ENCODE measurements at places on chromosomes 16 and 17.
A peak's percentile ranks its signal among the peaks of the same experiment; 100 is the strongest.

DNA sequence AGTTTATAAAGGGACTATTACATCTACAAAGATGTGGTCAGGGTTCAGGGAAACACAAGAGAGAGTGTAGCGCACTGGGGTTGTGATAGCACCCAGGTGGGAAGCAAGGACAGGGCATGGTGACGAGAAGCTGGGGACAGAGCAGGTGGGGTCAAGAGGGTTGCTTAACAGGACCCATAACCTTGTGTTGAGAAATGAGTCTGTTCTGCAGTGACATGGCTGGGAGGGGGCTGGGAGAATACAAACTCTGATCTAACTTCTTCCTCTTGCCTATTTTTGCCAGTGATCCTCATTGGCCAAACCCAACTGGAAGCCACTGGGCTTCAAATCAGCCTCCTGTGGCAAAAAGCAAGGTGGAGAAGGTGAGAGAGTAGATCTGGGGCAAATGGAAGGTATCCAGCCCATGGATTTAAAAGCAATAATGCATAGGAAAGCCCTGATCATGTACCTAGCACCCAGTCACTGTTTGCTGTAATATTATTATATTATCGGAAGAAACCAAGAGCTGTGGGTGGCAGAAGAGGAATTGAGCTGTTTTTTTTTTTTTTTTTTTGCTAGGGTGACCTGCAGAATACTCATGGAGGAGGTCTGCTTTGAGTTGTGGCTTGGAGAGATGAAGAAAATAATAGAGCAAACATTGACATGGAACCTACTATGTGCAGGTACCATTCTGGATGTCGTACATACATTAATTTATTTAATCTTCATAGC is 76.9 kb upstream of the ZFHX3 start:
- DNase-seq, result no peak

- no peak for DNase-seq
Observed at GRCh38 chr16:49345829-49346228, 27.8 kb upstream of the C16orf78 start.

DNA sequence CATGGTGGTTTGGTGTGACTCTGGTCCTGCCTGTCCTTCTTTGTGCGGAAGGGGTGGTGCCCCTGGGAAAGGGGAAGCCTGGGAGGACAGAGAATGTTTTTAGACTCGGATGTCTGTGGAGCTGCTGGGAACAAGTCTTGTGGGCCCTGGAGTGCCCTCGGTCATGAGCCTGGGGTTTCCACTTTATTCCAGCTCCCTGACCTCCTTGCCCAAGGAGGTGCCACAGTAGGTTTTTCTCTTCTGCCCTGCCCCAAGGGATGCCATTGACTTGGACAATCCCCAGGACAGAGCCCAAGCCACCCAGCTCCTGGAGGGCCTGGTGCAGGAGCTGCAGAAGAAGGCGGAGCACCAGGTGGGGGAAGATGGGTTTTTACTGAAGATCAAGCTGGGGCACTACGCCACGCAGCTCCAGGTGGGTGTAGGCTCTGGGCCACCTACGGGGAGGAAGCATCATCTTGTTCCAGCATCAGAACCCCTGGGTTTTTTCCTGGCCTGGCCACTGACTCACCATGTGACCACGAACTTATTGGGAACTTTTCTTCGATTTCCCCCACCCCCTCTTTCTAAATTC is 1.4 kb downstream of the STAT5A start:
- DNase-seq, result no peak

- DNase-seq, result no peak
Observed at GRCh38 chr17:47676510-47677165, 17.3 kb upstream of the TBKBP1 start.

DNA sequence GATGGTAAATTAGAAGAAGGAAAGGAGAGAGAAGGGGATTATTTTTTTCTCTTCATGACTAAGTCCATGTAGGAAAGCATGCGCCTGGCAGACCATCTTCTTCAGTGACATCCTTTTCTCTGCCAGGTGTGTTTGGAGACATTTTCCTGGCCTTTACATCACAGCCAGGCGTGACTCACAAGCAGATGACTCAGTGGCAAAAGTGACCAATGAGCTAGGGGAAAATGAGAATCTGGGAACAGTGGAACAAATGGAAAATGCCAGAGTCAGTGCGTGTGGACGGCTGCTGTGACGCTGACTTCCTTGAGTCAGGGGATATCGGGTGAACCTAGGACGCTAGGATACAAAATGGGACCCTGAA is 9.4 kb downstream of the KIAA0513 start:
- no peak for DNase-seq

DNA sequence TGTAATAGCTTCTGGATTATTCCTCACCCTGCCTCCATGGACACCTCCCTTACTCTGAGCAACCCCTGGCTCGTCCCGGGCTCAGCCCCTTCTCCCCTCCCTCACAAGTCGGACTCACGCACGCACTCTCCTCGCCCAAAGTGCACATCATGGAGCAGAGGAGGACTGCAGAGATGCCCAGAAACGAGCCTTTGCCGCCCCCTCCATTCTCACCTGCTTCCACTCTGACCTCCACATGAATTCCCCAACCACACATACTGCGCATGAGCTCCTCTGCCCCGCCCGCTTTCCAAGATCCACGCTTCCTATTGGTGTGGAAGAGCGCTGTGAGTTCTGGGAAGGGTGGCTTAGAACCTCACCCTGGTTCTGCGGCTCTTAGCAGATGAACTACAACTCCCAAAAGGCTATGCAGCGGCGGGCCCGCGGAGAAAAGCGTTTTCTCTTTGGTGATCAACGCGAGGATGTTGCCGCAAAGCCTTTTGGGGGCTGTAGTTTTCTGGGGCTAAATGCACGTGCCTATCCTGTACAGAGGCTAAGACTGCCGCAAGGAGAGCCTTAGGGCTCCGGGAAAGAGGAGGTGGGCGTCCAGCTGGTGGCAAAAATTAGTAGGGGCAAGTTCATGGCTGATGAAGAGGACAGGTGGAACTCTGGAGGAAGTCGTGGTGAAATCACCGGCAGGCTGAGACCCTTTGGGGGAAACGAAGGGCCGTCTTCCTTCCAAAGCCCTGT is at the start of gene PHB1:
TSS of gene PHB1 (minus strand) at position 261 of the 729 bp plus-strand sequence. CDS start 1,618 bp downstream, outside the sequence.
- DNase-seq, result peak; percentile 98

GRCh38 chr17:45435481-45435880 is 2.8 kb upstream of the ARHGAP27 start:
- DNase-seq, result no peak

- no peak for DNase-seq
Observed at GRCh38 chr17:8041249-8041928, 2.5 kb downstream of the ALOX15B start.

DNA sequence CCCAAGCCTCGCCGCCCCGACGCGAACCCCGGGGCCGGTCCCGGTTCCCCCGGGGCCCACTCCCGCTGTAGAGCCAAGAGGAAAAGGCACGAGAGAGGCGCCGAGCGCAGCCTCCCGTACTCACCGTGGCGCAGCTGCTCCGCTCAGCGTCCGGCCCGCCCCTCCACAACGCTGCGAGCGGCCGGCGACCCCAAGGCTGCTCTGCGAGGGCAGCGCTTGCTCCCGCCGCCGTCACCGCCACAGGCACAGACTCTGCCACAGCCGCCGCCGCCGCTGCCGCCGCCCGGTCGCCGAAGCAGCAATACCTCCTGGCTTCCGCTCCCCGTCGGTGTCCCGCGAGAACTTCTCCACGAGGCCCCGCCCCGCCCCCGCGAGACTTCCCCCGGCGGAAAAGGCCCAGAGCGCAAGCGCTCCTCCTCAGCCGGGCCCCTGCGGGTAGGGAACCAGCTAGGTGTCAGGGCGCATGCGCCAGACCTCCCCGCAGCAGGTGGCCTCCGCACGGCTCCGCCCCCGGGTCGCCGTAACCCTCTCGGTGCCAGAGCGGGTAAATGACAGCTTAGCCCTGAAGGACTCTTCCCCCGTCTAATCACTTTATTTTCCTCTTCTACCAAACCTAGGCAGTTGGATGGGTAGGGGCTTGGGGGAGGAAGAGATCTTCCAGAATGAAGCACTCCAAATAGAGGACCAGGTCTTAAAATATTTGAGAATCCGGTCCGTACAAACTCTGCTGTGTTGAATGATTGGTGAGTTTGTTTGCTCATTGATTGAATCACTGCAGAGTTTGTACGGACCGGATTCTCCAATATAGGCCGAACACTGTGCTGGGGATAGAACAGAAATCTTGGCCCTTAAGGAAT is at the start of gene GRB2:
TSS of gene GRB2 (minus strand) at position 314 of the 857 bp plus-strand sequence. CDS start 12,050 bp downstream, outside the sequence.
- DNase-seq, result peak; percentile 96

GRCh38 chr17:64145375-64145750 is 15.4 kb upstream of the ERN1 start:
- no peak for DNase-seq

- peak; percentile 69 for DNase-seq
Observed at GRCh38 chr17:79670537-79671084, 59.8 kb upstream of the RBFOX3 start.

DNA sequence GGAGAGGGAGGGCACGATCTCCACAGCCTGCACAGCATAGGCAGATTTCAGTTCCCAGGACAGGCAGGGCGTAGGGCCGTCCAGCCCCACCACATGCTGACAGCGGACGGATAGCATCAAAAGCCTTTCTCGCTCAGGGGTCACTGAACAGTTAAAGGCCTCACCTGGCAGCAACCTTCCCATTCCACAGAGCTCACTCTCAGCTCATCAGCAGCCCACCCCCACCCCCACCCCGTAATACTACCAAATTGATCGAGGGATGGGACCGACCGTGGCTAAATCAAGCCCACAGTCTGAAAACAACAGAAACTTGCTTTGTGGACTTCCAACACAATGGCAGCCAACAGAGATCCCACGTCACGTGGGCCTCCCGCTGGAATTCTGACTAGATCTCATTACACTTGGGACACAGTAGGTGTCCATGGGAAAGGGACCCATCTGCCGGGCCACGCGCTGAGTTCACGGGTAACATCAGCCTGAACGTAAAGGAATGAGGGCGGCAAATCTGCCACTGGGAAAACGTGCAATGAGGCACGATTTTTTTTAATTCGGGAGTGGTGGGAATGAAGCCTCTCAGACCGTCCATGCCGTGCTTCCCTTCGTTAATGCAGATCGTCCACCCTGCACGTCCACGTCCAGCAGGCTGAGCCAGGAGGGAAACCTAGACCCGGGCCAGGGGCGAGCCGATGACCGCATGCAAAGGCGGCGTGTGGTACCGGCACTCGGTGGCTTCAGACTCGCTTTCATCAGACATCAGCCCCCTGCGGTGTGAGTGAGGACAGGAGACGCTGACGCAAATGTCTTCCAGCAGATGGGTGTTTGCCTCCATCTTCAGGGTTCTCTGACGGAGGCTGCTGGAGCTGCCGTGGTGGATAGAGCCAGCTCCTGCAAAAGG is 92.1 kb downstream of the TBC1D16 start:
- no peak for DNase-seq

- DNase-seq, result no peak
Observed at GRCh38 chr16:50302472-50303005, 36.2 kb downstream of the ADCY7 start.
